ENCODE measurements at places on chromosomes 11 and 22.

DNA sequence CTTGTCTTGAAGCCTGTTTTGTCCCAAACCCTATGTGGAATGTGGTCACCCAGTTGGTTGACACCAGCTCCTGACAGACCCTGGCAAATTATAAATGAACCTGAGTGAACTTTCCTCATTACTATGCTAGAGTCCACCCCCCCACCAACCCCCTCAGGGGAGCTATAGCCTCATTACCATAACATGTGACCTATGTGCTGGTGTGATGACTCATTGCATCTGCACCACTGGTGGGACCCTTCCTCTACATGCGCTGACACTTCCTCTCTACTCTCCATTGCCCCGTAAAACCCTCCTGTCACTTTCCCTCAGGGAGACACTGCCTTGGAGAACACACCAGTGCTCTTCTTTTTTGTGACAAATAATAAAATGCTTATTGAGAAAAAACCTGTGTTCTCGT is 105.0 kb upstream of the SESN3 start:
- no peaks in the 10 kb centered on the region for H3K27me3 ChIP-seq
- H3K27ac ChIP-seq = no peak overlapping the region
- no peak for DNase-seq
- H3K36me3 ChIP-seq = no peaks in the 10 kb centered on the region
- H3K4me3 ChIP-seq = no peak overlapping the region

- no peak for DNase-seq
- H3K4me3 ChIP-seq = no peak overlapping the region
- H3K36me3 ChIP-seq = no peaks in the 10 kb centered on the region
- H3K27ac ChIP-seq = no peak overlapping the region
Observed at GRCh38 chr22:44389181-44389580, 76.4 kb upstream of the SHISAL1 start.

GRCh38 chr11:41996533-41996932 is 537.1 kb upstream of the LRRC4C start:
- H3K27me3 ChIP-seq = no peaks in the 10 kb centered on the region
- no peak overlapping the region for H3K27ac ChIP-seq
- H3K36me3 ChIP-seq = no peaks in the 10 kb centered on the region
- H3K4me1 ChIP-seq = no peaks in the 10 kb centered on the region
- no peak overlapping the region for H3K4me3 ChIP-seq

GRCh38 chr11:16911658-16912057 is 102.6 kb downstream of the PLEKHA7 start:
- peaks cover 1% of the 10 kb centered on the region for H3K27me3 ChIP-seq
- H3K36me3 ChIP-seq = no peaks in the 10 kb centered on the region
- H3K4me1 ChIP-seq = no peaks in the 10 kb centered on the region
- DNase-seq = no peak

DNA sequence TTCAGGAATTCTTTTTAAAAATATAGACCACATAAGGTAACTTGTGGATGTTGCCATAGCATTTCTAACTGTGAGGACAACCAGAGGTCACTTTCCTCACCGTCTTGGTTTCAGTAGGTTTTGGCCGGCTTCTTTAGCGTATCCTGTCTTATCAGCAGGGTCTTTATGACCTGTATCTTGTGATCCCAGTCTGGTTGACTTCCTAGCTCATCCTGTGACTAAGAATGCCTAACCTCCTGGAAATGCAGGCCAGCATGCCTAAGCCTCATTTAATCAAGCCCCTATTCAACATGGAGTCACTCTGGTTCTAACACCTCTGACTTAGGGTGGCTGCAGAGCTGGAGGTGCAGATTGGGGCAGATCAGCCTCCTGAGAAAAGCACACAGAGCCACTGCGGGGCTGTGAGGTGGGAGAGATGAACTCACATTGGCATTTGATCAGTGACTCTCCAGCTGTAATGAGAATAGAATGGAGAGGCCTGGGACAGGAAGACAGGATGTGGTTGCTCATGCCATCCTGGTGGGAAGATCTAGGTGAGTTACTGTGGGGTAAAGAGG is 41.1 kb upstream of the TOP3B start:
- DNase-seq = no peak
- peaks cover 1% of the 10 kb centered on the region for H3K27me3 ChIP-seq
- no peak overlapping the region for H3K4me3 ChIP-seq

DNA sequence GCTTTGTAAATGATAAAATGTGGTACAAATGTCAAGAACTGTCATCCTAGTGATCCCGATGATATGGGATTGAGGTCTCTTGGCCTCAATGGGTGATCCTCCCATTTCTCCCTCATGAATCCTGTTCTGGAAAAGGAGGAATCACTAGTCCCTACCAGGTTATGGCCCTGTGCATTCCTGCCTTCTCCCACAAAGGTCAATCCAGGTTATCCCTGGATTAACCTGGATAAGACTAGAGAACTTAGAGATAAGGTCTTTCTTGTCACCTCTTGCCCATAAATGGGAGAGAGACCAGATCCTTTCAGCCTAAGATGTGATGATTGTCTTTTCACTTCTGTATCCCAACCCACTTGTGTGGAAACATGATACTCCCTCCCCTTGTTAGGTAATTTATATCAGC is 396.7 kb downstream of the BUD13 start:
- H3K4me3 ChIP-seq = no peak overlapping the region
- peaks cover 5% of the 10 kb centered on the region for H3K27me3 ChIP-seq
- no peak overlapping the region for H3K27ac ChIP-seq
- DNase-seq = no peak
- no peaks in the 10 kb centered on the region for H3K4me1 ChIP-seq

DNA sequence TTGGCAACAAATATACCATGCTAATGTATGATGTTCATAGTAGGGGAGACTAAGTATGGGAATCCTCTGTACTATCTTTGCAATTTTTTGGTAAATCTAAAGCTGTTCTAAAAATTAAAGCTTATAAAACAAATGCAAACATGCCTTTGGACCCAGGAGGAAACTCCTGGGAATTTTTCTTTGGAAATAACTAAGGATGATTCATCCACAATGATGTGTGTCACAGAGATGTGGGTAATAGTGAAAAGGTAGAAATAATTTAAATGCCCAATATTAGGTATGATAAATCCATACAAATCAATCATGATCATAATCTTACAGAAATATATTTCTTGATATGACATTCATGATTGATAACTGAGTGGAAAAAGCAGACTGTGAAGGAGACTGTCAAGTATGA is 135.8 kb downstream of the TRIM44 start:
- H3K4me1 ChIP-seq = peaks cover 74% of the 10 kb centered on the region
- no peaks in the 10 kb centered on the region for H3K27me3 ChIP-seq
- H3K36me3 ChIP-seq = peaks cover 3% of the 10 kb centered on the region

GRCh38 chr11:7673724-7674434 is 579 bp upstream of the CYB5R2 start:
- DNase-seq = no peak
- H3K4me1 ChIP-seq = peaks cover 8% of the 10 kb centered on the region
- no peaks in the 10 kb centered on the region for H3K36me3 ChIP-seq
- no peak overlapping the region for H3K27ac ChIP-seq
- H3K4me3 ChIP-seq = peak overlapping the region; percentile 72

All from immature natural killer cell (primary cell).